ENCODE measurements at places on chromosomes 1 and 21.

GRCh38 chr1:4086085-4086850, 186.2 kb upstream of the C1orf174 start:
- DNase-seq, result no peak

DNA sequence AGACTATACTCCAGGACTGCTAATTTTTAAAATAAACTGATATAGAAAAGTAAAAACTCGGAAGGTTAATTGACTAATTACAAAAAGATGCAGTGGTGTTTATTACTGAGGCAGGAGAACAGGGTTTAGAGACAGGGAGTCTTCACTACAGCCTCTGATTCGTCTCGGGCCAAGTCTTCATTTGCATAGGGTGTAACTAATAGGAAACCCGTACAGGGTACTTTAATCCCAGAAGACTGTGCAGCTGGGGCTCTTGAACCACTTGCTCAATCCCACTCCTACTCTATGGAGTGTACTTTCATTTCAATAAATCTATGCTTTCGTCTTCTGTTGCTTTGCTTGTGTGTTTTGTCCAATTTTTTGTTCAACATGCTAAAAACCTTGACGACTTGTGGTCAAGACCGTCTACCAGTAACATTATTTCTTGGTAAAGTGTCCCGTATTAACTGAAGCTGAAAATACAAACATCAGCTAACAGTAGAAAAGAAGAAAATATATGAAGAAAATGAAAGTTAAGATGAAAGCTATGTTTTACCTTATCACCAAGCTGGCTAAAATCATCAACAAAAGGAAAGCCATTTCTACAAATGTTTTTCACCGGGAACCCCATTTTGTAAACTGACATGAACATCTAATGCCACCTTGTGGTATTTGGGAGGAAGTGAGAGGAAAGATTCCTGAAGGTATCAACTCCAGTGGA, 8.0 kb downstream of the SDHB start:
- no peak for DNase-seq

DNA sequence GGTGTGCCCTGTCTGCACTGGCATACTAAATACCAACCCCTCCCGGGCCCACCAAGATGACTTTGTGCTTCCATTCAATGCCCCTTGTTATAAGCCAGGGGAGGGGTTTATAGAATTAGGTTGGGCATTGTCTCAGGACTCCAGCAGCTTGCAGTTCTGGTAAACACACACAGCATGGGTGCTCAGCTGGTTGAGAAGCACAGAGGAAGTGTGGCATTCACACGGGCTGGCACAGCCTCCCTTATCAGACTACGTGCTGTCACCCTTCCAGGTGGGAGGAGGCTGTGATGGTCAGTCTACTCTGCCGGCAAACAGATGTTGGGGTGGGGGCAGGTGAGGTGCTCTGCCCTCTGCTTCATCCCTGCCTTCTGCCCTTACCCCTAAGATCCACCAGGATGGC, 15.0 kb upstream of the SLC6A17 start:
- DNase-seq, result no peak

DNA sequence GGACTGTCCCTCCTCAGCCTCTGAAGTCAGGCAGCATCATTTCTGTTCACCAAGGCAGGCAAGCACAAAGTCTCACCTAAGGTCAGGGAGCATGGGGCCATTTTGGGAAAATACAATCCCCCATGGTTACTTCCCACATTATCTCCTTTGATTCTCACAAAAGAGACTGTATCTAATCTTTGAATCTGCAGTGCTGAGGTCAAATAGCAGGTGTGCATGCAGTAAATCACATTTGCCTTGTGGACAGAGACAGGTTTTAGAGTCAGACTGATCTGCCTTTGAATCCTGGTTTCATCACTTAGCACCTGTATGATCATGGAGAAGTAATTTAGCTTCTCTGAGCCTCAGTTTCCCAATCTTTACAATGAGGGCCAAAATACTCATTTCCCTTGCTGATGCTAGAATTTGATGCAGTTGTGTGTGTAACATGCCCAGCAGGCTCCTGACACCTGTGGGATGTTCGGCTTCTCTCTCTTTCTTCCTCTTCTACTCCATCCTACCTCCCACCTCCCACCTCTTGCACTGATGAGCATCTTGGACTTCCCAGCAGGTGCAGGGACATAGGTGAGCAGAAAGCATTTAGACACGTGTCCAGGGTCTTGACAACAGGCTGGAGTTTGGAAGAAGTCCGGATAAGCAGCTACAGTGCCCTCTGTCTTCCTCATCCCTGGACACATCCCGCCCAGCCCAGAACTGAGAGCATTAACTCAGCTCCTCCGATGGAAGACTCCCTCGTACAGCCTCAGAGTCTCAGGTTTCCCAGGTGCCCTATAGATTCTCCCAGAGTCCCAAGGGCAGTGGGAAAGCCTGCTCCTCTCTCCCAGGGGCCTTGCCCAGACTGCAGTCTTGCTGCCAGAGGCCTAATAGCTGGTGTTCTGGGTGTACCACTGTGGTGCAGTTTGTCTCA, 18.9 kb downstream of the NENF start:
- DNase-seq, result no peak

DNA sequence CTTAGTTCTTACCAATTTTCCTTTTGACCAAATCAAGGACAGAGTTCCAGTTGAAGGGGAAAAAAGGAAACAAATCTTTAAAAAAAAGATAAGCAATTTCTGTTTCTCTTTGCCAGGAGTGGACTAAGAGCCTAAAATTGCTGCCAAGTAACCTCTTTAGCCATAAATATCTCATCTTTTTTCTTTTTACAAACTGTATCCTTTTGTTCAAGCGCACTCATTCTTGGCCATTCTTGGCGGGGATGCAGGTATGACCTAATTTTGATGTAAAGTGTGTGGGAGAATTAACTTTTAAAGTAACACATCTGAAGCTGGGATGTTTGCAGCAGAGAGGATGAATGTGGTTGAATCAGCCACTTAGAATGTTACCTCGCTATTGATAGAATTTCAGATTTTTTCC, 13.4 kb upstream of the KIF1B start:
- no peak for DNase-seq

- DNase-seq, result no peak
Observed at GRCh38 chr1:180310095-180310494, 80.0 kb downstream of the LHX4 start.
